Colonic mucosa (tissue), 4 donors: ENCODE measurements at places on chromosomes 1 and 21. TPM values are rescaled to one million over a fixed set of nuclear protein-coding genes. Genes with fewer than 3 reads are reported as not detected.

DNA sequence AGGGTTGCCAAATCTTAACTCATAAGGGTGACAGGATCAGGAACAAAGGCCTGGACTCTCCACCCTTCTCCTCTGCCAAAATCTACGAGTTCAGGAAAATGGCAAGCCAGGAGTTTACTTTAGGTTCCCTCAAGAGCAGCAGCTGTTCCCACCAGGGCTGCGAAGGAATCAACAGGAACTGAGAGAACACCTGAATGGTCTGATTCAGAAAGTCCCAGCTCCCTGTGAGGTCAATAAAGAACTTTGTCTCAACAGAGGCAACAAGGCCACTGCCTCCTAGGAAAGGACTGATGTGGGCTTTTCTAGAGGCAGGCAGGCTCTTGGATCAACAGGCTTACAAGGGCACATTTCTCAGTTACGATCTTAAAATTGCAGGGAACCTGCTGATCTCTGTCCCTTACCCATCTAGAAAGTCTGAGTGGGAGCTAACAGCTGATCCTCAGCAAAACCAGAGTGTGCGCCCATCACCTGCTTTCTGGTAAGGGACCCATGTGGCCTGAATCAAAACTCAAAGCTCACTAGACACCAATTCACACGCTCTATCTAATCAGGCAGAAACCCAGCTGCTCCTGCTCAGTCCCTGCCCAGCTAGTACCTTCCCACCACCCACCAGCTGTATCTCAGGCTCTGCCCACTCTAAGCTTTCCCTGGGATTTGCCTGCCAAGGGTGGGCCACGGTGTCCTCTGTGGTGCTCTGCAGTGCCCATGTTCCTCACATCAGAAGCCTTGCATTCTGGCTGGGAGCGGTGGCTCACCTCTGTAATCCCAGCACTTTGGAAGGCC lies 83.1 kb downstream of the CAPZB start:
- DNase-seq = no peak

DNA sequence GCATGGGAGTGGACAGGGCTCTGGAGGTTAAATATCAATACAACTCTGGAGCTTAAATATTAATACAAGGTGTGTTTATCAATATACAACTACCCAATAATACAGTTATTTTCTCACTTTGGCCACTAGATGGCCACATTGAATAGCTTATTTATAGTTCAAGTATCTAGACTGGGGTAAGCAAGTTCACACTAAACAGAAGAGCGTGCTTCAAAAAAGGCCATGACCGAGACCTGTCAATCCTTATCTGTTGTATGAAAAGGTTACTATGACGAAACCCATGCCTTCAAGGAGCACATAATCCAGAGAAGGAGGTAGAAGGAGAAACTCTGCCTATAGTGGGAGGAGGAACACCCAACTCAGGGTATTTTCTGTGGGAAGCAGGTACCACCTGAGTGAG lies 29.1 kb downstream of the CHML start:
- DNase-seq = no peak

The MTOR gene
- 29.9 TPM for total RNA-seq

- no peak for DNase-seq
Measured at GRCh38 chr1:213720032-213720431, 267.7 kb upstream of the PROX1 start.

The IL19 gene
- total RNA-seq = not detected

GRCh38 chr21:33151941-33152731 lies 77.6 kb upstream of the IFNAR2 start:
- no peak for DNase-seq

The C1orf105 gene
- not detected for total RNA-seq

GRCh38 chr1:151968058-151968457 lies 25.6 kb downstream of the S100A10 start:
- DNase-seq = peak; percentile 74

The PLPPR4 gene
- total RNA-seq = 0.12 TPM

DNA sequence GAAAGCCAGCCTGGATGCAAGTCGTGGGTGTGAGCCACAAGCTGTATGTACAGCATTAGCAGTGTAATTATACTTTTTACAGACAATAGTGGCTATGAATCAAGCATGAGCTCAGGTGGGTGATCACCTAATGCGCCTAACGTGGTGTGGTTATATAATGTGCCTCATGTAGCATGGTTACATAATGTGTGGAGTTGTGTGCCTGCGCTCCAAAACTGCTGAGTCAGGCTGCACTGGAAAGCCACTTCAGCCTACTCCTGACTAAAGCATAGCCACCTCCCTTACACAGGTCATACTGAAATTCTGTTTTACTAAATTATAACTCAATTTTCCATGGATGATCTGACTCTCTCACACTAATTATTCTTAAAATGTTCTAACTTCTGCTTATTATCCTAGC lies 69.8 kb downstream of the KCNT2 start:
- DNase-seq = no peak

GRCh38 chr21:26847002-26847401 lies 1.8 kb upstream of the ADAMTS1 start:
- DNase-seq = no peak

The THEM5 gene
- total RNA-seq = not detected

The TEKT2 gene
- total RNA-seq = not detected

DNA sequence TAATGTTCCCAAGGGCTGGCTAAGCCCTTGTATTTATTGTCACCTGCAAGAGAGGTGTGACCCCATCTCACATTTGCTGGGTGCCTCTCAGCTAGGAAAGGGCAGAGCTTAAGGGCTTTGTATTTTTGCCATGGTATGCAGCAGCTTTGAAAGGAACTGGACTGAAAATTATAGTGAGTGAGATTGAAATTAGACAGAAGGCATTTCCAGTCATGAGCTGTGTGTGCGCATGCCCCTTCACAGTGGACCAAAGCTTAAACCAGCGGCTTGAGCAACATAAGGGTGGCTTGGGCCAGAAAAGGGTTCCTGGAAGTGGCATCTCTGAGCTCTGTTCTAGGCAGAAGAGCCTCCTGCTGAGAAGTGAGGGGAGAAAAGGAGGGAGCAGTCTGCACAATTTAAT lies 19.8 kb downstream of the MYOG start:
- no peak for DNase-seq

The ODR4 gene
- 21.4 TPM for total RNA-seq

DNA sequence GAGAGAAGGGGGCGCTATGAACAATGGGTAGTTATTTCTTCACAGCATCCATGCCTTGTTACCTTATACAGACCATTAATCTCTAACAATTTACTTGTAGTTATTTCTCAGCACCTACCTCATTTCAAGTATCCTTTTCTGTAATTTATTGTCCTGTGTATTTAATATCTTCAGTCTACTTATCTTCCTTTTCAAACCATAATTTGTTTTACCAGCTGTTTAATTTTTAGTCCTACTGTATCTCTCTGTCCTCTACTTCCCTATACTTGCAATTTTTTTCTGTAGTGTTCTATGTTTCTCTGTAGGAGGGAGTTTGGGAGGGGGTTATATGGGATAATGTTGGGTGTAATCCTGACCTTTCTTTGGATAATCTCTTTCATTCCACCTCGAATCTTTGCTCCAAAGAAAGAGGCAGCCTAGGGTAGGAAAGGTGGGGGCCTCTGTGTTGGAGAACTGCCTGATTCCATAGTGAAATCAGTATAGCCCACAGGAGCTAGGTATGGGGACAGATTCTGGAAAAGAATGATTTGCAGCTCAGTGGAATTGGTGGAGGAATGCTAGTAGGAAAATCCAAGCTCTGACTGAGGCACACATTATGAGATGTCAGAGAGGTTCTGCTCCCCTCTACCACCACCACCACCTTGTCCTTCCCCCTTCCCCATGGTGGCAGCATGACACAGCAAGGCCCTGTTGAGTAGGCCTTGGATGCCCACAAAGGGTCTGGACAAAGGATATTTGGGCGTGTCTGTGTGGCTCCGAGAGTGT lies 642 bp downstream of the MLLT11 start:
- no peak for DNase-seq

GRCh38 chr21:14095056-14095455 lies 115.7 kb downstream of the LIPI start:
- DNase-seq = no peak

- DNase-seq = no peak
Measured at GRCh38 chr1:51093581-51093980, 8.4 kb upstream of the C1orf185 start.

The C8B gene
- total RNA-seq = not detected

DNA sequence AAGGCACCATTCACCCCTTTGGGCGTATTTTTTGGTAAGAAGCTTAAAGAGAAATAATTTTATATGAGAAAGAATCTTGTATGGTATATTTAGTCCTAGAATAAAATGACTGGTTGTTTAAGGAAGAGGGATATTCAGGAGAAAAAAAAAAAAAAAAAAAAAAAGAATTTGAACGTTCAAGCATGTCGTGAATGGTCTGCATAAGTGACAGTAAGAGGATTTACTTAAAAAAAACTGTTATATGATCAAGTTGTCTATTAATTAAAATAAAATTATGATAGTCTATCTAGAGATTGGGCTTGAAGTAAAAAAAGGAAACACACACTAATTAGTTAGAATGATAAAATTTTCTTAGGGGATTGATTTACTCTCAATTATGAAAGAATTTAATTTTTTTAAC lies 11.7 kb upstream of the OR14I1 start:
- DNase-seq = no peak

The TMEM200B gene
- 3.3 TPM for total RNA-seq

GRCh38 chr1:157429601-157430240 lies 122.6 kb downstream of the FCRL5 start:
- no peak for DNase-seq

DNA sequence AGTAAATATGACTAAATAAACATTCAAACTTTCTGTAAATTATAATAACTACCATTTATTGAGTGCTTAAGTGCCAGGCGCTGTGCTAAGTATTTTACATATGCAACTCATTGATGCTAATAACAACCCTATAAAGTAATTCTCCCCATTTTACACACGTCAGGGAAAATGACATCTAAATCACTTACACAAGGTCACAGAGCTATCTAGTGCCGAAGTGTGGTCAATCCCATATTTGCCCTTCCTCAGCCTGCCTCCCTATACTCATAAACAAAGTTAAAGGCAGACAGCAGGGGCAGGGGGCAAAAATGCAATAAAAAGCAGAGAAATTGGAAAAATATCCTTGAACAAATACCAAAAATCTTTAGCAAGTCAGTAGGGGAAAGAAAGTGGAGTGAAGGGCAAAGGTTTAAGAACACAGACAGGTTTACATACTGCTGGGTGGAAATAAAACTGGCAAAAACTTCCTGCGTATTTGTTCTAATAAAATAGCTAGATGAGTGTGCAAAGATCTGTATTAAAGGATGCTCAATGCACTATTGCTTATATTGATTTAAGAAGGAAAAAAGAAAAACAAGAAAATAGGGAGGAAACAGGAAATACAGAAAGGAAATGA lies 72.8 kb downstream of the WDR64 start:
- no peak for DNase-seq

The KCNC4 gene
- 8.4 TPM for total RNA-seq

DNA sequence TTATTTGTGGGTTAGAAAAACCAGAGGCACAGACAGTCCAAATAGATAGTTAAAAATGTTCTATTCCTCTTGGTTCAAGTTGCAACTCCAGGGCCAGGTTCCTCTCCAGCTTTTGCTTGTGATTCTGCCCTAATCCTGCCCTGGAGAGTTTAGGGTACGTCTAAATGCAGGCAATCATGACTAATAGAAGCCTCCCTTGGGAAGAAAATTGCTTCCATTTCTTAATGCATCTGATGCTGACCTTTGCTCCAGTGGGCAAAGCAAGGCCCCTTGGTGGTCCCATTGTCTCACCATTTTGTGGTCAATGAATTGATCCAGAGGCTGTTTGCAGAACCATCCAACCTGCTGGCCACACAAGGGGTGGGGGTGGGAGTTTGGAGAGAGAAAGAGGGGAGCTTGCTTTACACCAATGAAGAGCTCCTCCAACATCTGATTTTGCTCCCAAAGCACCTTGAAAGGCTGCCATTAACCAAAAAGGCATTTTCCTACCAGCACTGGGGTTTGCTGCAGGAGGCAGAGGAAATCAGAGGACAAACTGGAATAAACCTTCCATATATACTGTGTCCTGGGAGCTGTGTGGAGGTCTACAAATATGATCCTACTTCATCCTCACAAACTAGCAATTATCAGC lies 31.3 kb downstream of the C8B start:
- no peak for DNase-seq

DNA sequence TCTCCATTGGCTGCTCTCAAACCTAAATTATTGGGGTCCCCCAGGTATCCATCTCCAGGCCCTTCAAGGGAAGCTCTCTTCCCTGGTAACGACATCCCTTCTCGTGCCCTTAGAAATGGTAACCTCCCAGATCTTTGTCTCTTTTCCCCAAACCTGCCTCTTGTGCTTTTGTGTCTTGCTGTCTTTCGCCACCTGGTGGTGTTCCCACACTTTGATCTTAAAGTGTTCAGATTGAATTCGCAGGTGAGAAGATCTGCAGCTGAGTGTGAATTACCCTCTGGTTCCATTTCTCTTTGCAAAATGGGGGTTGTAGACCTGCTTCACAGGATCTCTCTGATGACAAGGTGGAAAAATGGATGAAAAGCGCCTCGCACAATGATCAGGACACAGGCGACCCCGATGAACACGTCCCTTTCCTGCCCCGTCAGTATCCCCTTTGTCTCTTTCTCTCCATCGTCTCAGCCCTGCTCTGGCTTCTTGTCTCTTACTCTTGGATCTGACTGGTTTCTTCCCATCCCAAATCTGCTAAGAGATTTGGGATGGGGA lies 53.1 kb downstream of the DOP1B start:
- DNase-seq = peak; percentile 71

GRCh38 chr21:31443736-31444521 lies 99.9 kb upstream of the TIAM1 start:
- DNase-seq = no peak

The BARHL2 gene
- total RNA-seq = not detected

DNA sequence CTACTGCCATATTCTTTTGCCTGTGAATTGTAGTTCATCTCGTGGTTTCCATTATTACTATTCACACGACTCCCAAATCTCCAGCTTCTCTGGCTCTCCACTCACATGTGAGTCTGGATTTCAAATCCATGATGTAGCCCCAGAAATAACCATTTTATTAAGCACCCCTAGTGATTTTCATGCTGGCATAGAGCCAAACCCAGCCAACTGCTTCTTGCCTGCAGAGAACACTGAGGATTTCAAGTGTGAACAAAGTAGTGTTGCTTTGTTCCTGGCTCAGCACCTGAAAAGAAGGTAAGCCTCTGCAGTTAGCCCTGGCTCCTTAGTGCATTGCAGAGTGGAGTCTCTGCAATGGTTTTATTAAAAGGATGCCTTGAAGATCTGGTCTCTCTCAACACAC lies 25.9 kb downstream of the UTP25 start:
- DNase-seq = no peak

- no peak for DNase-seq
Measured at GRCh38 chr1:150572918-150573647, 6.3 kb downstream of the MCL1 start.

- peak; percentile 60 for DNase-seq
Measured at GRCh38 chr1:182175361-182175931, 113.9 kb upstream of the ZNF648 start.

The NT5C1A gene
- not detected for total RNA-seq

GRCh38 chr1:152189657-152190442 lies 30.8 kb upstream of the RPTN start:
- DNase-seq = peak; percentile 54
